ENCODE measurements at places on chromosomes 7 and 10. TPM values are rescaled to one million over a fixed set of nuclear protein-coding genes. Genes with fewer than 3 reads are reported as not detected.

CPN1 gene
- total RNA-seq = not detected

PIP gene
- 6.8 TPM for total RNA-seq

LRRC4 gene
- 0.39 TPM for total RNA-seq

ZPBP gene
- not detected for total RNA-seq

Data from gastroesophageal sphincter (tissue), 4 donors.